ENCODE measurements at places on chromosomes 5 and 9.

DNA sequence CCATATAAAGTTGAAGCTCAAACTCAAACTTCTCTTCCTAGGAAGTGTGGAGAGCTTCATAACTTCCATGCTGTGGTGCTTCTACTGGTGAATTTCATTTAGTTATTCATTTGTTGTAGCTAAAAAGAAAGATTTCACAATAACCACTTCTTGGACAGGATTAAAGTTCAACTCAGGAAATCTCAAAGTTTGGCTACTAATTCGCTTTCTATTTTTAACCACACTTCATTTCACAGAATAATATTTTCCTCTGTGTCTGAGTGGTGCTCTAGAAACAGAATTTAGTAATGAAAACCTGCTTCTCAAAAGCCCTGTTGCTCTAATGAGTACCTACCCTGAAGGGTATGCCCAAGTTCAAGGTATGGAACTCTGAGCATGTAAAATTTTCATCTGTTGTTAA lies 73.9 kb downstream of the ACTBL2 start:
- no peak for DNase-seq

DNA sequence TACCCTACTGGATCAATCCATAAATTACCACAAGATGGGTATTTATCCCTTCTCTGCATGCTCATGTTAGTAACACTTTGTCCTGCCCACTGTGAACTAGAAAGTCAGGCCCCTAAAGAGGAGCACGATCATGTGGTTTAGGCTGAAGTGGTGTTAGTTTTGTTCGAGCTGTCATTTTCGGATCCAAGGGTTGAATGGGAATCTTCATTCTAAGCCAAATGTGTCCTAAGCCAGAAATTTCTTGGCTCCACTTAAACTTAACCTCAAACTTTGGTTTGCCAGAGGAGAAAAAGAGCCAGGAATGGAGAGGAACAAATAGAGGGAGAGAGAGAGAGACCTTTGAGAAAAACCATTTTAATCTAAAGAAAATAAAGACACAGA lies 837.7 kb upstream of the ZNF608 start:
- no peak for DNase-seq

DNA sequence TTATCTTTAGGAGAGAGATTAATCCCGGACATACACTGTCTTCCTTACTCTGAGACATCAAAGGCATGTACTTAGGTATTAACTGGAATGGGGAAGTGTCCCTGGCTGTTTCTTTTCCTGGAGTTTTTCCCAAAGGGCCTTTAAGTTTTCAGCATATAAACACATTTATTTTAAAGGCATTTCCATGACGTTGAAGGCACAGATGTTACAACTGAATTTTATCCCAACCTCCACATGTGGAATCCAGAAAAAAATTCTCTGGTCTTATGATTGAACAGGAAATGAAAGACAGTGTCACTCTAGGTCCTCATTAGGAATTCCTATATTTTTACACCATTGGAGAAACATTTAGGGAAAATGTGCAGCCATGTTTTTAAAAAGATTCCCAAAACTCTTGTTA lies 41.6 kb upstream of the SHOC1 start:
- no peak for DNase-seq

GRCh38 chr9:136628268-136628667 lies 34.4 kb upstream of the EGFL7 start:
- DNase-seq = no peak

DNA sequence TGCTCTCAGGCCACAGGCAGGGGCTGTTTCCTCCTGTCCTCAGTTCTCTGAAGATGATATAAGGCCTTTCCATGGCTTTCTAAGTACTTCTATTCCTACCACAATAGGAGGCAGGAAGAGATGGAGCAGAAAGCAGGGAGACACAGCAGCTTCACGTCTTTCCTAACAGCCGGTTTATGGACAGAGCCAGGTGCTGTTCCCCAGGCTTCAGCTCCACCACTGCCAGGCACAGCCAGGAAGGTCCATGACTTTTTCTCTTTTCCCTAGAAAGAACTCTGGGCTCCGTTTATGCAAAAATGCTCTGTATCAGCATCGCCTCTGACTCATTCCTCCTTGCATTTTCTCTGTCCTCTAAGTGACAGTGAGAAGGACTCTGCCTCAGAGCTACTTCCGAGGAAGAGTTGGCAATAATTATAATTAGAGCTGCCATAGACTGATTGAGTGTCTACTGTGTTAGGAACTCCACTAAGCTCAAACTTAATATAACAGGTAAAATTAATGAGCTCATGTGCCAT lies 478.5 kb downstream of the RASEF start:
- no peak for DNase-seq

GRCh38 chr9:87713988-87714330 lies 12.0 kb upstream of the CTSL start:
- DNase-seq = no peak

DNA sequence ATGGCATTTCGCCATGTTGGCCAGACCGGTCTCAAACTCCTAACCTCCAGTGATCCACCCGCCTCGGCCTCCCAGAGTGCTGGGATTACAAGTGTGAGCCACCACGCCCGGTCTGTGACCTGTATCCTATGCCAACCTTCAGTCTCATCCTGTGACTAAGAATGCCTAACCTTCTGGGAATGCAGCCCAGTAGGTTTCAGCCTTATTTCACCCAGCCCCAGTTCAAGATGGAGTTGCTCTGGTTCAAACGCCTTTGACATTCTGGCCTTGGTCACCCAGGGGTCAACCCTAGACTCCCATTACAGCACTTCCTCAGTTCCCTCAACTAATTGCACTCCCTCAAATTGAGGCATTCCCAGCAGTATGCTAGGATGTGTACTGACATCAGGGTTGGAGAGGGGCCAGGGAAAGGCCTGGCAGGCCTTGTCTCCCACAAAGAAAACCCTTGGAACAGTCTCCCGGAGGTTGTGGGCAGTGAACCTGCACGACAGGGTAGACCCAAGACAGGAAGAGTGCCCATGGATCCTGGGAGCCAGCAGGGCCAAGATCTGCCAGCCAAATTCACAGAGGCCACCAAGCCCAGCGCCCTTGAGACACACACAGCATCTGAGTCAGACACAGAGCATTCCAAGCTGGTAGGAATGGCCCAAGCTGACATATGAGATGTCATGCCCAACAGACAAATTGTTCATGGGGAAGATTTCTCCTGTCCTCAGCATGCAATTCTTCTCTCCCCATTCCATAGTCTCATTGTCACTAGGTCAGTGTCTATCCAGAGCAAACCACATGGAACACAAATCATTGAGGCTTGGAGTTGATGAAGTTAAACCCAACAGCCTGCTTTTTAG lies 24.9 kb upstream of the SMU1 start:
- no peak for DNase-seq

- peak; percentile 78 for DNase-seq
Measured at GRCh38 chr9:85522459-85523092, 219.2 kb downstream of the AGTPBP1 start.

DNA sequence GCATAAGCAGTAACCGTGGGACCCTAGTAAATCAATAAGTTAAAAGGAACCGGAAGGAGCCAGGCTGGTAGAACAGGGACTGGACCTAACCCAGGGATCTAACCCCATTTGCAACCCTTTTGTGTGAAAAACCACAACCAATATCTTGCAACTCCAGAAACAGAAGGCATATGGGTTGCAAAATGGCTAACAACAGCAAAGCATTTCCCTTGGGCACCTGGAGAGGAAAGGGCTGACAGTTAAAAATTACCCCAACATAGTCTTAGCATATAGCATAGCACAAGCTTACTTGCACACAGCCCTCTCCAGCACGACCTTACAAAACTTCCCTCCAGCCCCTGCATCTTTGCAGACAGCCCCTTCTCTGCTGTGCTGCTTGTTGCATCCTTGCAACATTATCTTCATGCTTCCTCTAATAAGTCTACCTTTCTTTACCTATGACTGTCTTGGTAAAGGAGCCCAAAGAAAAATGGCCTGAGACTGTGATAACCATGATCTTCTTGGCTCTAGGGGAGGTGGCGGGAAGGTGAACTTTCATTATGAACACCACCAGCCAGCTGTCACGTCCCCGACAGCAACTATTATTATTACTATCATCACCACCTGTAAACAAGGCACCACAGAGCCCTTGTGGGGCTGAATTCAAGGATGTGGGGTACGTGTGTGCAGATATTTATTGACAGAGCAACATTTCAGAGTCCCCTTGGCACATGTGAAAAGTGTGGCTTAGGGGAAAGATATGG lies 49.8 kb downstream of the PRRC1 start:
- DNase-seq = no peak

- DNase-seq = peak; percentile 19
Measured at GRCh38 chr5:74864823-74865222, 1.4 kb downstream of the FAM169A start.

GRCh38 chr9:98989036-98990000 lies 45.6 kb downstream of the COL15A1 start:
- DNase-seq = no peak

Data from KBM-7 (cell line).